ENCODE measurements at places on chromosomes 4 and X. TPM values are rescaled to one million over a fixed set of nuclear protein-coding genes. Genes with fewer than 3 reads are reported as not detected.

GRCh38 chrX:117134983-117135382 lies 672.2 kb upstream of the CT83 start:
- DNase-seq = no peak

STK32B gene
- total RNA-seq = not detected

HEPH gene
- total RNA-seq = not detected

TCEAL1 gene
- total RNA-seq = 6.2 TPM

- DNase-seq = peak; percentile 16
Observed at GRCh38 chr4:183182873-183183725, 84.0 kb downstream of the WWC2 start.

- no peak for DNase-seq
Observed at GRCh38 chrX:20487227-20487626, 220.5 kb upstream of the RPS6KA3 start.

GRCh38 chr4:146267826-146268225 lies 53.5 kb downstream of the REELD1 start:
- DNase-seq = no peak

GRCh38 chr4:144338148-144338547 lies 197.6 kb upstream of the GYPA start:
- DNase-seq = no peak

- DNase-seq = no peak
Observed at GRCh38 chr4:131551306-131551705, 1597.8 kb upstream of the PCDH10 start.

- DNase-seq = peak; percentile 33
Observed at GRCh38 chr4:83490876-83491450, 6.1 kb upstream of the ABRAXAS1 start.

SHISA3 gene
- total RNA-seq = 0.69 TPM

- DNase-seq = no peak
Observed at GRCh38 chrX:37785569-37785968, 5.7 kb downstream of the CYBB start.

ADH1A gene
- not detected for total RNA-seq

GRCh38 chr4:169042608-169043007 lies 32.6 kb upstream of the CBR4 start:
- DNase-seq = no peak

DNA sequence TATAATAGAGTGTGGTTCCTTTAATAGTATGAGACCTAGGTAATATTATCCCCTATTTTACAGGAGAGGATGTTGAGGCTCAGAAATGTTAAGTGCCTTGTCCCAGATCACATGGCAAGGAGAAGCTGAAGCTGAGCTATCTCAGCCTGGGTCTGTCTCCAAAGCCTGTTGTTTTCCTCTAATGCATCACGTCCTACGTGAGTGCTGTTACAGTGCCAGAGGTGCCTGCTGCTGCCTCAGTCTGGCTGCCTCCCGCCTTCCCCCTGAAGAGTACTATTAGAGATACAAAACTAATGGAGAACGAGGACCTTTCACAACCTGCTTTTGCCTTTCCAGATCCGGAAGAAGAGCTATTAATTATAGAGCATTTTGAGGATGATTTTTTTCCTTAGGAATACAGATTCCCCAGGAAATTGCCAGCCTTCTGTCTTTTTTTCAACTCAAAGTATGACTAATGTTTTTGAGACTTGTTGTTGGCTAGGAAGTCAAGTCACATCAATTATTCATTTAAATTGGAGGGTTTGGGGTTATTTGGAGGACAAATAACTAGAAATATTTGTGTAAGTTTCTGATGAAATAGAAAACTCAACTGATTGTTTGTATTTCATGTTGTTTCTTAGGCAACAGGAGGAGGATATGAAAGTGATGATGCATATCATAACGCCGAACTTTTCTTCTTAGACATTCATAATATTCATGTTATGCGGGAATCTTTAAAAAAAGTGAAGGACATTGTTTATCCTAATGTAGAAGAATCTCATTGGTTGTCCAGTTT lies 43.9 kb upstream of the MTMR1 start:
- DNase-seq = no peak

- DNase-seq = no peak
Observed at GRCh38 chr4:106996490-106996889, 39.6 kb downstream of the DKK2 start.

PYURF gene
- 47.5 TPM for total RNA-seq

- no peak for DNase-seq
Observed at GRCh38 chr4:19191979-19192650, 1059.6 kb upstream of the SLIT2 start.

- DNase-seq = peak; percentile 83
Observed at GRCh38 chr4:6688879-6689505, 4.7 kb upstream of the S100P start.

HTN1 gene
- total RNA-seq = not detected

GRCh38 chr4:62077406-62077805 lies 877.3 kb downstream of the ADGRL3 start:
- DNase-seq = no peak

DNA sequence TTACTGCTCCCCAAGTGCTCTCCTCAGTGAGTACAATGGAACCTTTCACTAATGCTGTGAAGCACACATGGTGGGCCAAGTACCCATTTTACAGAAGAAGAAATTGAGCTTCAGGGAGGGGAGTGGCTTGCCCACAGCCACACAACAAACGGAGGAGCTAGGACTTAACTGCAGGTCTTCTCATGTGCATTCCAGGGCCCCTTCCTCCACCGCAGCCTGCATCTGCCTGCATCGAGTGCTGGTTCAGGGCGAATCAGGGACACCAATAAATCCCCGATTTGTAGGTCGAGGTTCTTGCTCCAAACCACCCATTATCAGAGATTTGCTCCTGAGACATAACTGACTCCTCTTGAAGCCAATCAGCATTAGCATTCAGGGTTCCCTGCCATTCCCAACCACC lies 100.9 kb downstream of the MAMLD1 start:
- DNase-seq = no peak

DNA sequence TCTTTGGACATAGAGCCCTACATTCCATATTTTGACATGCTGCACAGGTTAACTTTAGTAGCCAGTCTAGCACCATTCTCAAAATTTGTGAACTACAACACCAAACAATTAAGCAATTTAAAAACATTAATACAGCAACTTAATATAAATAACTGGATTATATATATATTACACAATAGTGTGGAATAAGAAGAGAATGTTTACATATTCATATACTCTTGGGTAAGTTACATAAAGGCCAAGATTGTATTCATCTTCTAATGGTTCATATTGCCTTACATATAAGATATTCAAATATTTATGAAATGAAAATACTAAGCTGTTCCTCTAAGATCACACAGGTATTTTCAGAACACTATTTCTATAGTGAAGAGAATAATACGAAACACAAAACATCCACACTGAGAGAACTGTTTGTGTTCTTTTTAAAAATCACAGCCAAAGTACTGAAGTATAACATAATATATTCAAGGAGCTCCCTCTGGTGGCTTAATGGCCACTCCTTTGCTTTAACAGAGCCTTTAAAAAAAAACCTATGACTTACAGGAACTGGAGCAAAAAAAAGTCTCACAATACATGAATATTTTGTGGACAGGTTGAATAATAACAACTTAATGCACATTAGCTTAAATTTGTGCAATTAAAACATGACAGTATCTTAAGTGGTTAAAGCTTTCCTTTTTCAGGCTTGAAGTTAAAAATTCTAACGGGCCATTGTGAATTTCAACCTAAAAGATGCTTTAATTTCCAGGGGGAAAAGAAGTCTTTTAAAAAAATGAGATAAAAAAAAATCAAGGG lies 46.2 kb downstream of the NEK1 start:
- DNase-seq = peak; percentile 55

CT45A10 gene
- total RNA-seq = not detected

SPANXA2 gene
- not detected for total RNA-seq

DNA sequence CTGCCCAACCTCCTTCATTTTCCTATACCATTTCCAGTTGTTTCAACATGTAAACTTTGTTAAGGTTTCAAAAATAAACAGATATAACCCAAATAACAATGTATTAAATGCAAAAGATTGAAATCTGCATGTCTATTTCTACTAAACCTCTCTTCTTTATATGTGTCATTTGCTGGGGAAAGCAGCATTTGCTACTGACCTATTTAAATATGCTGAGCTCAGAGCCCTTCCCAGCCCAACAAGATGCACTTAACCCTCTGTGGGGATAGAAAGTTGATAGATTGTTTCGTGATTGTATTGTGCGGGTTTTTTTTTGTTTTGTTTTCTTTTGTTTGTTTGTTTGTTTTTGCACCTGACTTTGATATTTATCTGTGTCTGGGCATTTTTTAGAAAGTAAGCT lies 139.5 kb downstream of the UCHL1 start:
- no peak for DNase-seq

SOWAHD gene
- total RNA-seq = 3.3 TPM

DNA sequence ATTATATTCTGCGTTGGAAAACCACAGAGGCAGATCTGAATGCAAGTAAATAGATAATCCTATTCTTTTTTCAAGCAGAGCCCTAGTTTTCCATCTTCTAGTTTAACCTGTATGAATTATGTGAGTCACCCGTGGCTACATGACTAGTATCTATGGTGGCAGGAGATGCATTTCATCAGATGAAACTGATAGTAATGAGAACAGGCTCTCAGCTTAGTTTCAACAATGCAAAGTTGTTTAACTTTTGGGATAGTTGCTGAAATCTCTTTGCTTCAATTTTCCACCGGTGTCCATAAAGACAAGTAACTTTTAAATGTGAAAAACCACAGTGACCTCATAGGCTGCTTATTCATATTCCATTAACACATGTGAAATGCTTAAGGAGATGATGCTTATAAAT lies 1317.4 kb upstream of the TENM3 start:
- no peak for DNase-seq

DNA sequence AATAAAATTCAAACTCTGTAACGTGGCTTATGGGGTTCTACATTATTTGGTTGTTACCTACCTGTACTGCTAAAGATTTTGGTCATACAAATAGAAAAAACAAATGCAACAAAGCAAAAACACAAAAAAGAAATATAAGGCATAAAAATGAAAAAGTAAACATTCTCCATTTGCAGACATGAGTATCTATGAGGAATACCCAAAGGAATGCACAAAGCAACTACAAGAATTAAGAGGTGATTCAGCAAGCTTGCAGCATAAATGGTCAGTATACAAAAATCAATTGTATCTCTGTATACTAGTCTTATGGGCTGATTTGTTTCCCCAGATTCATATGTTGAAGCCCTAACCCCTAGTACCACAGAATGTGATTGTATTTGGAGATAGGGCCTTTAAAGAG lies 3.6 kb upstream of the PDE5A start:
- DNase-seq = no peak

DNA sequence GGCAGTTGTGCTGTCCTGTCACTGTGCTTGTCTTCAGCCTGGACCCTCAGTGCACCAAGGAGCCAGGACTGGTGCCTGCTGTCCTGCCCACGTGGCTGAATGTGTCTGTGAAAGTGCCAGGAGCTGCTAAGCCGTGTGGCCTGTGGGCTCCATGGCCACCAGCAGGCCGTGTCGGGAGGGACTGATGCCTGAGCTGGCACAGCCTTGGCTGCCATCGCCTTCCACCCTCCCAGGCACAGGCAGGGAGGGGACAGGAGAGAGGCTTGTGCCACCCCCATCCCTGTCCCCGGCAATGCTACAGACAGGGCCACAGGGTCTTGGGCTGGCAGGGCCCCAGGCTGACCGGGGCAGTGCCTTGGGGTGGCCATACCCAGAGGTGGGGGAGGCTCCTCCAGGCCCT lies 24.8 kb downstream of the DOK7 start:
- DNase-seq = no peak

- no peak for DNase-seq
Observed at GRCh38 chr4:84855774-84856173, 110.7 kb downstream of the WDFY3 start.

DNA sequence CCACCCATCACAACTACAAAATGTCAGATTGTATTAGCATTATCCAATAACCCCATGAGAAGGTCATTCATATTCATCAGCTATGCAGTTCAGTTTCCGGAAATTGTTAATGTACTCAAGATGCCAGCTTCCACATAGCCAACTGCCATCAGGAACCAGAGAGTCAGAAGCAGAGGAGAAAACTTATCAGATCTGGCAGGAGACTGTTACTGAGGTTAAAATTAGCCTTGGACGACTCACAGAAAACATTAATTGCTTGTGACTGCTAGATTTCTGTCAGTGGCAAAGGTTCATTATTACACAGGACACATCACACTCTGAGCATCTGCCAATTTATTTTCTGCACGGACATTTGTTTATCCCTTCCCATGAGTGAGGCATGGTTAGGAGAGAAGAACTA lies 352.8 kb downstream of the DHRSX start:
- no peak for DNase-seq

USP17L15 gene
- not detected for total RNA-seq

TLR3 gene
- total RNA-seq = 1.7 TPM

DNA sequence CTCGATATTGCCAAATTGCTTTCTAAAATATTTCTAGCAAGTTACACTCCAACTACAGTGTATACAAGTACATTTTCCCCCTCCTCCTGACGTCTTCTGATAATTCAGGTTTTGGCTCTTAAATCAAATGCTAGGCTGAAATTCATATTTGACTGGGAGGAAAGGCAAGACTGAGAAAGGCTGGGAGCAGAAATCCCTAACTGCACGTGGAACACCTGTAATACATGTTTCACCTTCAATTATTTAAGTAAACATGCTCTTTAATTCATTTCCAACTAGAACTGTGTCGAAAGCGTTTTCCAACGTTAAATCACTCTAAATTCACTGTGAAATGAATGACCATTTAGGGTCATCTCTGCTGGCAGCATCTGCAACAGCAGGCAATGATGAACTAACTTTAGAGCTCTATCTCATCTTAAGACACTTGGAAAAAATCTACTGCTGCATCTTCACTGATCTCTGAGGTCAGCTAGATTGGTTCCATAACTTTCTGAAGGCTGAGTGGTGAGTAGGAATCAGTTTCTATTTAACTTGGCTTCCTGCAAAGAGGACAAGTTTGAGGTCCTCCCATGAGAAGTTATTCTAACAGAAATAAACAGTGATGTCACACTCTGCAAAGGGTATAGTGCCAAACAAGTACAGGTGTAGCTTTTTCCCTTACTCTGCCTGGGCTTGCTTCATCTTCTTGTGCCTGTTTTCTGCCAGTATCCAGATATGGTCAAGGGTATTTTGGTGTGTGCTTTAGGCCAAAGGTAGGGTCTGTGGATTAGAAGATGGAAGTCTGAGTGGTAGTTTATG lies 144.3 kb upstream of the PAK3 start:
- no peak for DNase-seq

Data from activated CD4-positive, alpha-beta T cell treated with anti-CD3 and anti-CD28 coated beads, Interleukin-2, amount 10 ng/mL, durations not matched to agents 7 days and 5 days (primary cell).